ENCODE measurements at places on chromosomes 3 and 15.

GRCh38 chr3:30904996-30905395 lies 10.5 kb upstream of the GADL1 start:
- no peaks in the 10 kb centered on the region for H3K4me1 ChIP-seq
- no peaks in the 10 kb centered on the region for H3K27me3 ChIP-seq
- no peaks in the 10 kb centered on the region for H3K36me3 ChIP-seq
- no peak for DNase-seq
- no peak overlapping the region for H3K4me3 ChIP-seq

DNA sequence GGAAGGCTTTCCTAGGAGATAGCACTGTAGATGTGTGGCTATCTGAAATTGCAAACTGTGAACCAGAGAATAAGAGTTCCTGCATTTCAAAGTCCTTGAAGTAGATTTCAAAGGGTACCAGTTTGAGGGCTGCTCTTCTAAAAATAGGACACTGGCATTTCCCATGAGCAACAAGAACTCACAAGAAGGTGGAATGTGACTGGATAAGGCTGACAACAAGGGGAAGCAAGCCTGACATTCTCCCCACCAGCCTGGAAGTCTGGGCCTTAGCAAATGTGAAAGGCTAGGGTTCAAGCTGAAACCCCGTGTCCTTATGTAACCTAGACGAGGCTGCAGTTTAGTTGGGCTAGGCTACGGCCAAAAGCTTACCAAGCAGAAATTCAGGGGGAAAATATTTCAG lies 18.7 kb upstream of the TJP1 start:
- DNase-seq: no peak
- no peaks in the 10 kb centered on the region for H3K27me3 ChIP-seq
- H3K4me1 ChIP-seq: peaks cover 11% of the 10 kb centered on the region
- no peak overlapping the region for H3K4me3 ChIP-seq

DNA sequence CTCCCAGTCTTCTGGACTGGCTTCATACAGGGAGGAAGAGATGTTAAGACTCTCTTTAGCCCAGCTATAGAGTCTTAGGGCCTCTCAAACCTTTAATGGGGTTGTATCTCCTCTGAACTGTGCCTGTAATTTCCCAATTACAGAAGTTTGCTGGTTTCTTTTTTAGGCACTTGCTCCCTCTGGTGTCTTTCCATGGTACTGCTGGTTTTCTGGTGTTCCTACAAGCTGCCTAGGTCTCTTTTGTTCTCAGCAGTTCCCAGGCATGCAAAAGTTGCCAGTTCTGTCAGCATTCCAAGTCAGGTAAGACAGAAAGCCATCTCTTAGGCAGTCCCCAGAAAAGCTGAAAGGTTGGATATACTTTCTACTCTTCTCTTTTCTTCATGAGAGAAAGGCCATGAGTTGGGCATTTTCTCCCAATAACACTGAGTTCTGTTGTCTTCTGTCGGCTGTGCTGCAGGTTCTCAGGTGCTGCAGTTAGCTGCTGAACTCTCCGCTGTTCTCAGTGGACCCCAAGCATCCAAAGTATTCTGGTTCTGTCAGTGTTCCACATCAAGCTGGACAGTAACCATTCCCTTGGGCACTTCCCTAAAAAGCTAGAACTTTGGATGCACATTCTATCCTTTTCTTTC lies 54.4 kb upstream of the EHHADH start:
- H3K4me3 ChIP-seq: no peak overlapping the region
- no peaks in the 10 kb centered on the region for H3K27me3 ChIP-seq

DNA sequence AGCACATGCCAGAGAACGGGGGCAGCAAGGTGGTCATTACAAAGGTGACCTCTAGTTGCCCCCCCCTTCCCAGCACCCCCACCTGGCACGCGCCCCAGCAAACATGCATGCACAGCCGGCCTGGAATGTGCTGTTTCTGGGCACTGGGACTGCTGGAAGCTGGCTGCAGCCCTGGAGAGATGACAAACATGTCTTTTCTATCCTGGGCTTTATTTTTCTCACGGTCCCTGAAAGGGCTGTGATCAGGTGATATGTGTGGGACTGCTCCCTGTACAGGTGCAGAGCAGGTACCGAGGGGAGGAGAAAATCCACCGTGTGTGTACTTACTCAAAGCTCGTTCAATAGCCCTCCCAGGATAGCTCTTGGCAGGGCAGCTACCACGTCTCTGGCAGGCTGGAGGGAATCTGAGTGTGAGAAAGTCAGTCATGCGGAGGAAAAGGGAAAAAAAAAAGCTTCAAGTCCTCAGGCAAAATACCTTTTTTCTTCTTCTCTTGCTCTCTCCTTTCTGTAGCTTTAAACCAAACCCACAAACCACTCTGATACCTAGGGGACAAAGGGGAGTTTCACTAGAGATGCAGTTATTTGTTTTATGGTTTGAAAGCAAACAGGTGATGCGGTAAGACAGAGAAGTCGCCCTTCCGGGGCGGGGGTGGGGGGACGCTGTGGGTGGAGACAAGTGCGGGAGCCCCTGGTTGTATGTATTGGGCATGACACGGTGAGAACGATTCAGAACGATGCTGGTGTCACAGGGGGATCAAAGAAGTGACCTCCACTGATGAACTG lies 5.0 kb upstream of the HES1 start:
- H3K4me3 ChIP-seq: no peak overlapping the region
- DNase-seq: no peak
- peaks cover 35% of the 10 kb centered on the region for H3K4me1 ChIP-seq
- no peaks in the 10 kb centered on the region for H3K36me3 ChIP-seq
- H3K27me3 ChIP-seq: no peaks in the 10 kb centered on the region

- peaks cover 7% of the 10 kb centered on the region for H3K36me3 ChIP-seq
- no peak overlapping the region for H3K4me3 ChIP-seq
- no peaks in the 10 kb centered on the region for H3K4me1 ChIP-seq
- no peak for DNase-seq
These were observed 23.5 kb downstream of the TSEN2 start for GRCh38 chr3:12507591-12508281.

DNA sequence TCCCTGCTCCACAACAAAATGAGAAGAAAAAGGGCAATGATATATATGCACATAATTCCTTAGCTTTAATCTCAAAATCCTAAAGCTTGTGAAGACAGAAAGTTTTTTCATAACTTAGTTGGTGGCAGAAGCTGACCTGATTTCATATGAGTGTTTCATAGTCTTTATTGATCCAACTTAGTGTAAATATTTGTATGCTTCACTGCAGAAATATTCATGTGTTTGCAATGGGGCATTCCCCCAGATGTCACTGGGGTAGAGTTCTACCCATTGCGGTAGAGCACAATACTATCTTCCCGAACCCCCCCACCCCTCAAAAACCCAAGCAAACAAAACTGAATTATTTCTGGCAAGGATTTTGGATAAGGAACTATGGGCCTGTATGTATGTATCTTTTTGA lies 221.2 kb downstream of the THRB start:
- H3K27me3 ChIP-seq: no peaks in the 10 kb centered on the region
- no peak overlapping the region for H3K27ac ChIP-seq
- H3K4me1 ChIP-seq: peaks cover 40% of the 10 kb centered on the region
- no peak for DNase-seq
- no peak overlapping the region for H3K4me3 ChIP-seq

GRCh38 chr3:131174752-131175151 lies 148.1 kb downstream of the NEK11 start:
- no peak for DNase-seq
- H3K36me3 ChIP-seq: no peaks in the 10 kb centered on the region
- no peaks in the 10 kb centered on the region for H3K27me3 ChIP-seq

DNA sequence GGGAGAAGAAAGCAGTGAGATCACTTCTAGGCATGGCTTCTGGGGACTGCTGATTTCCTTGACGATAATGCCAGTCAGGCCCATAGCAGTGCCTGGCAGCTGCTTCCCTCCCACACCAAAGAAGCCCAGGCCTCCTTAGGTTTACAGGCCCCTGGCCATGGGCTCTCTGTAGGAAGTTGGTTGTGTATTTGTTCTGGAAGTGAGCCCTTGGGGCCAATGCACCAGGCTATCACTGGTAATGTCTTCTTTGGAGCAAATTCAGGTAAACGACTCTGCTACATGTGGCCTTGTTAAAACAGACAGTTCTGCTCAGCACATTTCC lies 89.3 kb downstream of the CCNL1 start:
- H3K27me3 ChIP-seq: no peaks in the 10 kb centered on the region
- H3K4me3 ChIP-seq: no peak overlapping the region
- no peaks in the 10 kb centered on the region for H3K36me3 ChIP-seq

GRCh38 chr3:174335324-174335723 lies 523.8 kb upstream of the NAALADL2 start:
- peaks cover 5% of the 10 kb centered on the region for H3K4me1 ChIP-seq
- H3K4me3 ChIP-seq: no peak overlapping the region
- no peak overlapping the region for H3K27ac ChIP-seq
- no peaks in the 10 kb centered on the region for H3K27me3 ChIP-seq
- H3K36me3 ChIP-seq: no peaks in the 10 kb centered on the region

- no peak overlapping the region for H3K4me3 ChIP-seq
- H3K4me1 ChIP-seq: peaks cover 6% of the 10 kb centered on the region
- no peaks in the 10 kb centered on the region for H3K27me3 ChIP-seq
- DNase-seq: no peak
- no peaks in the 10 kb centered on the region for H3K36me3 ChIP-seq
These were observed 1077.4 kb downstream of the EPHA3 start for GRCh38 chr3:90184861-90185260.

- no peaks in the 10 kb centered on the region for H3K4me1 ChIP-seq
- no peak overlapping the region for H3K27ac ChIP-seq
- DNase-seq: no peak
- H3K36me3 ChIP-seq: no peaks in the 10 kb centered on the region
These were observed 513.2 kb upstream of the GOLIM4 start for GRCh38 chr3:168608926-168609325.

GRCh38 chr15:33671456-33671855 lies 296.8 kb upstream of the CHRM5 start:
- no peaks in the 10 kb centered on the region for H3K4me1 ChIP-seq
- H3K36me3 ChIP-seq: no peaks in the 10 kb centered on the region
- H3K27me3 ChIP-seq: no peaks in the 10 kb centered on the region
- no peak overlapping the region for H3K4me3 ChIP-seq

DNA sequence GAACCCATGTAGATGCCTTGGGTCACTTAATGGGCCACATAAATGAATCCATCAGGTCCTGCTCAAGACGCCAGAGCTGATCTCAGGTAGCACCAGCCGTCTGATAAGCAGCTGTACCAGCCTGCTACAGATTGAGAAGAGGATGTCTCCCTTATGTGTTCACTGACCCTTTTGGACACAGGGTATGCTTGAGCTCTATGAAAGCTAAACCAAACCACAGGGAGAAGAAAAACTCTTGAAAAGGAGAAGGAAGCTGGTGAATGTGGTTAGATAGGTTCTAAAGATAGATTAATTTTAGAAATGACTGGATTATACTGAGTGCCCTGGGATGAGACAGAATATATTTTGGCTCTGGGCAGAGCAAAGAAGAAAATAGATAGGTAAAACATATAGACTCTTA lies 187.5 kb downstream of the SPATA16 start:
- no peak overlapping the region for H3K4me3 ChIP-seq
- no peaks in the 10 kb centered on the region for H3K4me1 ChIP-seq
- H3K27me3 ChIP-seq: no peaks in the 10 kb centered on the region
- no peak for DNase-seq
- H3K36me3 ChIP-seq: no peaks in the 10 kb centered on the region

GRCh38 chr15:66389098-66389858 lies 2.6 kb downstream of the MAP2K1 start:
- DNase-seq: no peak
- H3K4me1 ChIP-seq: peaks cover 26% of the 10 kb centered on the region
- H3K27me3 ChIP-seq: no peaks in the 10 kb centered on the region
- no peak overlapping the region for H3K27ac ChIP-seq

- no peak overlapping the region for H3K4me3 ChIP-seq
- H3K27me3 ChIP-seq: no peaks in the 10 kb centered on the region
- no peaks in the 10 kb centered on the region for H3K36me3 ChIP-seq
- H3K4me1 ChIP-seq: no peaks in the 10 kb centered on the region
- no peak overlapping the region for H3K27ac ChIP-seq
- no peak for DNase-seq
These were observed 442.2 kb upstream of the WNT5A start for GRCh38 chr3:55929154-55929869.

DNA sequence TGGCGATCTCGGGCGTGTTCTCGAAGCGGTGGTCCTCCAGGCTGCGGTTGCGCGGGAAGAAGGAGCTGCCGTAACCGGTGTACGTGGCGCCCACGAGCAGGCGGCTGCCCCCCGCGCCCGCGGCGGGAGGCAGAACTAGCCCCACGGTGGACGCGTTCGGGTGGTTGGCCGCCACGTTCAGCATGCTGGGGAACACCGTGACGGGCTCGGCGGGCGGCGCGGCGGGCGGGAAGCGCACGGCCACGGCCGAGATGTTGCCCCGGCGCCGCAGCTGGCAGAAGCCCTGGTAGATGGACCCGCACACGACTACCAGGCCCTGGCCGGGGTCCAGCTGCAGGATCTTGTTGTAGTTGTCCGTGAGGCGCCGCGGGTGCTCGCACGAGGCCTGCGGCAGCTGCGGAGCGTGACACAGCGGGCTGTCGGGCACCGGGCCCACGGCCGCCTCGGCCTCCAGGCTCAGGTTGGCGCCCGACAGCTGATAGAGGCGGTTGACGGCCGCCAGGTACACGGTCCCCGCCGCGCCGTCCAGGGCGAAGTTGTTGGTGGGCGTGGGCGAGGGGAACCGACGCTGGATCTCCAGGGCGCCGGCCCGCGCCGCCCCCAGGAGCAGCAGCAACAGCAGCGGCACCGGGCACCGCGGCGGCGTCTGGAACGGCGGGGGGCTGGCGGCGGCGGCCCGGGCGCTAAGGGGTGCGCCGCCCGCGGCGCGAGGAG lies 397 bp downstream of the PLXND1 start:
- DNase-seq: no peak
- no peaks in the 10 kb centered on the region for H3K36me3 ChIP-seq
- H3K4me1 ChIP-seq: peaks cover 47% of the 10 kb centered on the region

GRCh38 chr3:123327956-123328850 lies 120.7 kb downstream of the ADCY5 start:
- peaks cover 47% of the 10 kb centered on the region for H3K4me1 ChIP-seq
- H3K4me3 ChIP-seq: no peak overlapping the region
- H3K27ac ChIP-seq: no peak overlapping the region
- H3K36me3 ChIP-seq: no peaks in the 10 kb centered on the region
- H3K27me3 ChIP-seq: no peaks in the 10 kb centered on the region
- DNase-seq: no peak

DNA sequence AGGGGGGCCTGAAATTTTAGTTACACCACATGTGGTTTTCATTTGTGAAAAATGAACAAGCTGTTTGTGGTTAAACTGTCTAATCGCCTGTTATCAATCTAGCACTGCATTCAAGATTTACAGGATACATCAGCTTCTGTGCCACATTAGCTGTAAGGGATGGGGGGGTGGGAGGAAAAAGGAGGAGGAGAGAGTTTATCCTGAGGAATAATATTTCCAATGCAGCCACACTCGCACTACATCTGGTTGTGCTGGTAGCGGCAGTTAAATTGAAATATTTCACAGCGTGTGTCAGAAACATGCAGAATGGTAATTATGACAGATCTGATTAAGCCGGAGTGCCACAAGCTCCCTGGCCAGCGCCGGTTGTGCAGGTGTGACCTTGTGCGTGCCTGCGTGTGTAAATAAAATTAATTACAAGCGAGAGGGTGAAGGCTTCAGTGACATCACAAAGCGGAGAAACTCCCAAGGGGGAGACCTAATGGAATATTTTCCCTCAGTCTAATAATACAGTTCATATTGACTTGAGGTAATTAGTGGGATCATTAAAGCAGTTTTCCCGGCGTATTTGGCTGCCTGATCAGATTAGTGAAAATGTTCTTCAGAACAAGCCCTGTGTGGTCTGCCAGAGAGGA lies 55.5 kb downstream of the SATB1 start:
- peaks cover 11% of the 10 kb centered on the region for H3K36me3 ChIP-seq
- no peak overlapping the region for H3K4me3 ChIP-seq
- no peaks in the 10 kb centered on the region for H3K27me3 ChIP-seq
- no peak for DNase-seq
